ENCODE measurements at places on chromosomes 5 and 9.

DNA sequence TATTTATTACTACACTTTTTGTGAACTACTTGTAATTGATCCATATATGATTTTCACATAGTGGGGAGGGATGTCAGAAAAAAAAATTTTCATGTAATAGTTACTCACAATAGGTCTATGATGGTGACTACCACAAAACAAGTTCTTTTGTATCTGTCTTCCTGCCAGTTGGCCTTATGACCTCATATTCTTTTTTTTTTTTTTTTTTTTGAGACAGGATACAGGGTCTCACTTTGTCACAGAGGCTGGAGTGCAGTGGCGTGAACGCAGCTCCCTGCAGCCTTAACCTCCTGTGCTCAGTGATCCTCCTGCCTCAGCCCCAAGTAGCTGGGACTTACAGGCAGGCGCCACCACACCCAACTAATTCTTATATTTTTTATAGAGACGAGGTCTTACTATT is 10.9 kb downstream of the SEC24A start:
- no peak for DNase-seq

DNA sequence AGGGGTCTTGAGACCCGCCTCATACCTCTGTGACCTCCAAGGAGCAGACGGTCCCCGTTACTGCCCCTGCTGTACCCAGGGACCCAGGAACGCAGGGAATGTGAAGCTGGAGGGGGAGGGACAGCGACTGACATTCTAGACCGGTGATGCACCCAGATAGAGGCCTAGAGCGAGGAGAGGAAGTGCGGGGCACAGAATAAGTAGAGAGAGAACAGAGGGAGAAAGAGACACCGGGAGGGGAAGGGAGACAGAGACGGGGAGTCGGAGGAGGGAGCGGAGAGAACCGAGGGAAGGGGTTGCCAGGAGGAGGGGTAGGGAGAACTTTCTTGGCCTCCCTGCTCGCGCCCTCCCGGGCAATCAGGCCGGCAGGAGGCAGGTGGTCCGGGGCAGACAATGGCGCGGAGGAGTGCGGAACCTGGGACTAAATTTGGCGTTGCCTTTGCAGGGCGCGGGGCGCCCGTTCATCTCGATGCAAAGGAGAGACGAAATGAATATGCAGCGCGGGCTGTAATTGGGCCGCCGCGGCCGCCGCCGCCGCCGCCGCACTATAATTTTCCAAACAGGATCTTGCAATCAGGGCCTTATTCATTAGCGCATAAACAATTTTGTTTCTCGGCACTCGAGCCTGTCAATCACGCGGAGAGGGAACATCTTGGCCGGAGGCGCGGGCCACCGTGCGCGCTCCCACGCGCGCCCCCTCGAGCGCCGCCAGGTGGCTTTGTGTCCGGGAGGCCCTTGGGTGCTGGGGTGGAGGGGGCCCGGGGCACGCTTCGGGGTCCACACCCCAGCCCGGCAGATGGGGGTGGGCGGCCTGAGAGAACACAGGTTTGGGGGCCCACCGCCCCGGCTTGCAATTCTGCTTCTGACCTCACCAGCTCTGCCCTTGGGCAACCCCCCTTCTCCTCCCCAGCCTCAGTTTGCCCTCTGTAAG is 33.0 kb downstream of the NDUFA8 start:
- DNase-seq: no peak

GRCh38 chr5:33816791-33817190 is 75.0 kb downstream of the ADAMTS12 start:
- DNase-seq: no peak

DNA sequence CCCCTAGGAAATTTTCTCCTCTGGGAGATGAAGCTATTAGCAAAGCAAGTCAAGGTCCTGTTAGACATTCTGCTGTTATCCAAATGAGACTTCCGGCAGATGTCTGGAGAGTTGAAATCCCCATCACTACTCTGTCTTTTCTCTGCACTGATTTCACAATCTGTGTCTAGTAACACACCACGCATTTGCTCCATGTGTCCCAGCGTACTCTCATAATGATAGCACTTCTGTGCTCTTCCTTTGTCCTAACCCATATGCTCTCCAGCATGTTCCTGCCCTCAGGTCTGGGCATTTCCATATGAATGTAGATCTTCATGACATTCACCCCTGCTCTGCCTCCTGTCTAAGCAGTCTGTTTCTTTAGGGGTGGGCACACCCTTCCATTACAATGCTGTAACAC is 1949.0 kb upstream of the WWC1 start:
- DNase-seq: no peak

- DNase-seq: no peak
Observed at GRCh38 chr5:134920848-134921575, 16.1 kb downstream of the PCBD2 start.

DNA sequence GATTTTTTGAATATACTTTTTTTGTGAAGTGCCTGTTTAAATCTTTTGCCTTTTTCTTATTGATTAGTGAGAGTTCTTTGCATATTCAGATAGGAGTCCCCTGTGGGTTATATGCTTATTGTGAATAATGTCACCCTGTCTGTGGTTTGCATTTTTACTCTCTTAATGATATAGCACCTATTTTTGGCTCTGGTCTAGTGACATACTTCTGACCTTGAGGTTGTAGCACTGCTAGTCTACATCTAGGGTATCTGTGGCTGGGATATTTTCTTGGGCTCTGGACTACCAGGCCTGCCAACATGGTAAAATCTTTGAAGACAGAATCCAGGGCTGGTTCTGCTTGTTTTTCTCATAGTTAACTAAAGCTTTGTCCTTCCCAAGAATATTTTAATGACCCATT is 13.5 kb upstream of the NKX2-5 start:
- no peak for DNase-seq

- no peak for DNase-seq
Observed at GRCh38 chr5:124309241-124309980, 437.0 kb downstream of the ZNF608 start.

DNA sequence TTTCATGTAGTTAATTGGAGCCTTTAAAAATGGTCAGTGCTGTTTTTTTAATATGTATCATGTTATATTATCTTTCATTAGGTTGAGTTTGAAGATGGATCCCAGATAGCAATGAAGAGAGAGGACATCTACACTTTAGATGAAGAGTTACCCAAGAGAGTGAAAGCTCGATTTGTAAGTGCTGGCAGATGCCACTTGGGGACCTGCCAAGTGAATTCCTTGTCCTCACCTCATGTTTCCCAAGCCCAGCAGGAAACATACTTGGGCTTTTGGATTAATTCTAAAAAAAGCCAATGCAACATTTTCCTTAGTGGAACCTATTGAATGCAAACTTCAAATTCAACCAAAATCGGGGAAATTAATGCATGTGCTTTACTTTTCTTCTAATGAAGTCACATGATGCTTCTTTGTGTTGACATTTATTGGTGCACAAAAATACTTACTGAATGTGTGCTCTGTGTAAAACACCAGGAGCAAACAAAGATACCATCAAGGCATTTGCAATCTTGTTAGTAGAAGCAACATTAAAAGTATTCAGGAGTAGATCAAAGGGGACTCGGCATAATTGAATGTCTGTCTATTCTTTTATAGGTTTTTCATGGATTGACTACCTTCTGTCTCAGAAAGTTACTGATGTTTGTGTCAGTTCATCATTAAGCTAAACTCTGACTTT is 412.1 kb downstream of the KDM4C start:
- DNase-seq: no peak

DNA sequence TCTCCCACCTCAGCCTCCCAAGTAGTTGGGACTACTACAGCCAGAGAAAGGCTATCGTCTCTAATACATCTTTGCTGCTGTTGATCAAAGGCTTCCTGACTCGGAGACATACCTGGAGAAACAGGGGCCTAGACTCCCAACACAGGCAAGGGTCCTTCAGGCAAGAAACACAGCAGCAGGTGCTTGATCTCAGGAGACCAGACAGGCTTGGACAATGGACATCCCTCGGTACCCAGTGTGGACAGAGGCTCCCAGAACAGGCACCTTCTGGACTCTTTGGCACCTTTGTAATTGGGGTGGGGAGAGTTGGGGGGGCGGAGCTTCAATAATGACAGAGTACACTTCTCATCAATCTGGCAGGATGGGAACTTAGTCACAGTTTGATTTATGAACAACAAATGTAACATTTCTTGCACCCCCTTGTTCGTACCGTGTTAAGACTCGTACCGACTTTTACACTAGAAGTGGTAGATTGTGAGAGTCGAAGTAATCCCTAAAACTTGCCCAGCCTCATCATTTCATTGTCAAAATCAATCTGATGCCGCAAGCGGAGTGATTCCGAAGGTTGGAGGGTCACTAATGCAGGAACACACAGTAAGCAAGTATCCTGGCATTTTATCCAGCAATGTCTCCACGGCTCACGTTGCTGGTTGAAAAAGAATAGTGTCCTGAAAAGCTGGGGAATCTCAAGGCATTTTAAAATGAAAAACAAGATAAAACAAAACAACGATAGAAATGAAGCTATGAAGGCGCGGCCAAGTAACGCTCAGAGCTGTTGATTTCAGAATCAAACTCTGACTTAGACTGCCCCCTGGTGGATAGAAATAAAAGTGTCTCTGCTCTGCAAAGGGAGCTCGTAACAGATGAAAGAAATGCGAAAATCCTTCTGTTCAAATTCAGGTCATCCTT is 46.4 kb upstream of the STK32A start:
- DNase-seq: peak; percentile 61

DNA sequence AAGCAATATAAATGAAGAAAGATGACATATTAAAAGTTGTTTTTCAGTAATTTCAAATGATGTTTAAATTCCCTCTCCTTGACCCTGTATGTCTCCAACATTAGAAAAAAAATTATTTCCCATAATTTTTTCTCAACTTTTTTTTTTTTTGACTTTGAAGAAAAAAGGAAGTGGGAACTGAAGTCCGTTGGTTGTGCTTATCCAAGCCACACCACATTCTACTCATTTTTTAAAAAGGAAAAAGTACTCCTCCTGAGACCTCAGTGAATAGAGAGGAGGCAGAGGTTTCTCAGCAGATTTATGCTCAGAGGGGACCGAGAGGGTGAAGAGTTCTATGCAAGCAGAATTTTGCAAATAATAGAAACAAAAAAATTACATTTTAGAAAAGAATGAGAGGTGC is 123.3 kb downstream of the PCSK5 start:
- no peak for DNase-seq

- DNase-seq: no peak
Observed at GRCh38 chr9:98372077-98372836, 116.8 kb upstream of the TBC1D2 start.

GRCh38 chr9:97907632-97908031 is 14.7 kb downstream of the TRMO start:
- no peak for DNase-seq

DNA sequence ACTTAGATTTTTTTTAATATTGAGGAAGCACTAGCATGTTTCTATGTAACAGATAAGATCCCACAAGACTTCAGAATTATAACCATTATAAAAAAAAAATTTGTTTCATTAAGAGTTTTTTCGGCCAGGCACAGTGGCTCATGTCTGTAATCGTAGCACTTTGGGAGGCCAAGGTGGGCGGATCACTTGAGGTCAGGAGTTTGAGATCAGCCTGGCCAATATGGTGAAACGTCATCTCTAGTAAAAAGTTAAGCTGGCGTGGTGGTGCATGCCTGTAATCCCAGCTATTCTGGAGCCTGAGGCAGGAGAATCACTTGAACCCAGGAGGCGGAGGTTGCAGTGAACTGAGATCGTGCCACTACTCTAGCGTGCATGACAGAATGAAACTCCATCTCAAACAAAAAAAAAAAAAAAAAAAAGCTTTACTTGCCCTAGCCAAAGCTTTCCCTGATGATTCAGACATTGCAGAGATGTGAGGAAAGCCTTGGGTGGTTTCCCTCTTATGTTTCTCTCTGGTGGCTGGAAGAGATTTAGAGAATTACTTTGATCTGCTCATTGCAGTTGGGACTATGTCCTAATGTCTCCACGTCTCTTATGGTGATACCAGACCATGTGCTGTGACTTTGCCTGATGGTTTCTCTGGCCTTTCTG is 65.4 kb downstream of the EGFLAM start:
- no peak for DNase-seq

DNA sequence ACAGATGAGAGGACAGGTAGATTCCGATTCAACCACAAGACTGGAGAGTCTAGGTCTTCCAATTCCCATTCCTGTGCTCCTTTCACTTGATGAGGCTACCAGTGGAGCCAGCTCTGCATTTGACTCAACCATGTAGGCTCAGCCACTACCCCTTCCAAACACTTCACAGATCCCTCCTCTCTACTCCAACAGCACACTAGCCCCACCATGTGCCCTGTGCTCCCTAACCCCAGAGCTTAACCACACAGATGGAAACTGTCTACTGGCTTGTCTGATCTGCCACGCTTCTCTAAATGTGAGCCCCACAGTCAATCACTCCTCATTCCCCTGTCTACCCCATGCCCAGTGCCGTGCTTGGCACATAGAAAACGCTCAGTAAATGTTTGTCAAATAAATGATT is 508.2 kb downstream of the CDK5RAP2 start:
- no peak for DNase-seq

DNA sequence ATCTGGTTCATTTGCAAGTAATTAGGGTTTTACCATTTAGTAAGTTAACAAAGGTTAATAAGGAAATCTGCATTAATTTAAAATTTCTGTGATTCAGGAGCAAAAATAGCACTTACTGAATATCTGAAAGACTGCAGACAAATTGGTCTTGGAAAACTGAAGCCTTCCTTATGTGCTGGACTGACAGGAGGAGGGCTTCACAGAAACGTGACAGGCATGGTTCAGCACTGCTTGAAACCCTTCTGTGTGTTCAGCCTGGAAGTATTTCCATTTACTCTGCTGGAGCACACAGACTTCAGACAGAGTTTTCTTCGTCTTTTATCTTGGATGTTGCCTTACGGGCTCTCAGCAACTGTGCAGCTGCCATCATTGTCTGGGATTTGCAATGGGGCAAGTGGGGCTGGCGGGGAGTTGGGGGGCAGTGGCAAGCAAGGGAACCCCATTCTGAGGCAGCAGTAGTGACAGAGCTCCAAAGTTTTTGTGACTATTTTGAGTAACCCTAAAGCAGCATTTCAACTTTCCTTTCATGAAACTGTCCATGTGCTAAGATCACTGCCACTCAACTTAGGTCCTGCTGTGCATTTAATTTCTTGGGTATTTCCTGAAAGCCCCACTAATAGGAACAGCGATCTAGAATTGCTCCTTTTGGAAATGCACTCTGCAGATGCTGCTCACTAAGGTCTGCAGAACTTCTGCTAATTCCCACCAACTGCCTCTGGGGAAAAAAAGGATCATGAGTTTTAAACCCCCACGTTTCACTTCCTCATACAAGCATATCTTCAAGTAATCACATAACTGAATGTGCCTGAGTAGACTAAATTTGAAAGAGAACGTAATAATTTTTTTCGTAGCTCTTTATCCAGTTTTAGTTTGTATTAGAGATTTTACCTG is 56.6 kb downstream of the KCNN2 start:
- no peak for DNase-seq

DNA sequence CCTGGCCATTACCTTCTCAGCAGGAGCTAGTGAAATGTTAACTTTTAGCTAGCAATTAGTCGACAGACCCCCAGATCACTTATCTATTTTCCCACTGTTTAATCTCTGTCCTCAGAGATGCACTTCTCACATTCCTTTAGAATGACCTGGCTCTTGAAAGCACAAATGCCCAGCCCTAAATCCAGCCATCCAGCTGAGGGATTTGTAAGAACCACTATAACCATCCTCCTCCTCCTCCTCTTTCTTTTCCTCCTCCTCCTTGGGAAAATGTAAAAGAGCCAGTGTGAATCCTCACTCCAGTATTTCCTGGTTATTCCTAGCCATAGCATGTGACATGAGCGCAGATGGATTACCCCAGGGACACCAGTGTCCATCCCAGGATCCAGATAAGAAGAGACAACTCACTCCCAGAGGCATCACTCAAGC is 124.3 kb downstream of the ENC1 start:
- no peak for DNase-seq
